ENCODE measurements at places on chromosomes 4 and X.
A peak's percentile ranks its signal among the peaks of the same experiment; 100 is the strongest.

GRCh38 chrX:103170216-103170615, 44.7 kb upstream of the BEX4 start:
- no peak for DNase-seq

DNA sequence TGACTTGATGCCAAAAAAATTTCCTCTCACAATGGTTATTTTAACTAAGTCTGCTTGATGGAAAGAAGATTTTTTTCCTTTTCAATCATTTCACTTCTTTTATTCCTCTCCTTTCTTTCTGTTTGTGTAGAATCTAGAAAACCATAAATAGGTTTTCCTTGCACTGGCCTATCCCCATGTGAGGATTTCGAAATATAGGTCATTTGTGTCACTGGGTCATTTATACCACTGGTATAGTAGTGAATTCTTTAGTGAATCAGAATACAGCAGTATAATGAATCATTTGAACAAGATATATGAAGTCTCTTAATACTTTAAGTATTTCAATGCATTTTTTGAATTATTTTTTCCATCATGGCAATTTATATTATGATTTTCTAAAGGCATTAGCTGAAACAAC, 26.6 kb downstream of the PCDH7 start:
- DNase-seq, result no peak

- no peak for DNase-seq
Measured at GRCh38 chr4:124974152-124974551, 261.6 kb upstream of the ANKRD50 start.

DNA sequence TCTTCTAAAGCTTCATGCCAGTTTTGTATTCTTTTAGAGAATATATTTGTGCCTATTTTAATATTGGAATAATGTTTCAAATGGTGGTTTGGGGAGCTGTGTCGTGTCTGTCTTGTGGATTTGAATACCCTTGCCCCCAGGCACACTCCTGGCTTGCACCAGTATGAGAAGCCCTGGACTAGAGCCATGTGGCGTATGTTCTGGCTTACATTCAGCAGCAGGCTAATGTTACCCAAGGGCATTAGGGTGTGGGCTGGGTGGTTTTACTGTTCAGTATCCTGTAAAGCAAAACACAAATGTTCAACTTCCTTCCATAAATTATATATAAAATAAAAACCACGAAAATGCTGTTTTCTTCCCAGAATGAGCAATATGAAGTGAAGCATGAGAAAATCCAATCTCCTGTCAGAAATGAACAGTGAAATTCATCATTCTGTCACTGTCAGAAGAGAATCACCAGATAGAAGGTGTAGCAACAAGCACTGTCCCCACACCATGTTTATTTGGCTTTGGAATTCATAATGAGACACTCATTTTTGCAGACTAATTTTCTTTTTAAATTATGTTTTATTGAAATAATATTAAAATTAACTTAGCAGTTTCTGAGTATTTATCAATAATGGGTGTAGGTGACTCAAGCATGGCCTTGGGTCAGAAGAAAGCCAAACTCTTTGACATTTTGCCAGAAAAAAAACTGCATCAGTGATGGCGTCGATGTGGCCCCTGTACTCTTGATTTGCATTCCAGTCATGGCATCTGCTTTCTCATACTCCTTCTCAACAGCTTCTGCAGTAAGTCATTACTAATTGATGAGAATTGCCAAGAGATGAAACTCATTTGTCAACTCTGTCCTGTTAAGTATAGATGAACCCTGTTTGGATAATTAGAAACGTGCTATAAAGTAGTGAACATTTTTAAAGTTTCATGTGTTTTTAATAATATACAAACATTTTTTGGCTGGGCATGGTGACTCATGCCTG, 43.8 kb downstream of the WWC2 start:
- peak; percentile 24 for DNase-seq

- DNase-seq, result no peak
Measured at GRCh38 chr4:167492007-167492406, 257.7 kb upstream of the SPOCK3 start.

DNA sequence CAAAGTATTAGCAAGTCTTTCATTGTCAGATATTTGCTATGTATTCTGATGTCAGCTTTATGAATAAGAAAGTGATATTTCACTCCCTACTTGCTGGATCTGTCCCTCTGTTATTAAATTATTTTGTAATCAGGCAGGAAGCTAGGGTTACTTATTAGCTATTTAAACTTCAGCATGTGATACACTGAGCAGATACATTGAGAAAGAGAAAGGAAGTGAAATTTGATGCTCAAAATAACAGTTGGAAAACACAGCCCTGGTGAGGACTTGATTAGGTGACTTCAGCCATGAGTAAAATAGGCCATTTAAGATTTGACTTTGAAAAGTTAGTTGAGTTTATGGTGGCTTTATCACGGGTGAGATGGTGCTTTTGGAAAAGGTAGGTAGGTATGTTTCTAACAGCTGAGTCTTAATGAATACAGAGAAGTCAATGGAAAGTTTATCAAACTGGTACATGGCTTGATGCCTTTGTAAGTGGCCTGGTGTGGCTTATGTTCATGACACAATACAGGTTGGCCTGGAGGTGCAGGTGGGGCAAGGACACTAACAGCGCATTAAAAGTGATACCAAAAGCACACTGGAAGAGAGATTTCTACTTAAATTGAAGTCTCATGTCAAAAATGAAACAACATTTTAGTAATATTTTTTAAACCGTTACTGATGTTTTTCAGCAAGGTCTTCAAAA, 321.2 kb upstream of the SPOCK3 start:
- no peak for DNase-seq

- no peak for DNase-seq
Measured at GRCh38 chr4:911221-911751, 20.8 kb downstream of the GAK start.

GRCh38 chr4:86508436-86508835, 85.7 kb upstream of the PTPN13 start:
- no peak for DNase-seq

DNA sequence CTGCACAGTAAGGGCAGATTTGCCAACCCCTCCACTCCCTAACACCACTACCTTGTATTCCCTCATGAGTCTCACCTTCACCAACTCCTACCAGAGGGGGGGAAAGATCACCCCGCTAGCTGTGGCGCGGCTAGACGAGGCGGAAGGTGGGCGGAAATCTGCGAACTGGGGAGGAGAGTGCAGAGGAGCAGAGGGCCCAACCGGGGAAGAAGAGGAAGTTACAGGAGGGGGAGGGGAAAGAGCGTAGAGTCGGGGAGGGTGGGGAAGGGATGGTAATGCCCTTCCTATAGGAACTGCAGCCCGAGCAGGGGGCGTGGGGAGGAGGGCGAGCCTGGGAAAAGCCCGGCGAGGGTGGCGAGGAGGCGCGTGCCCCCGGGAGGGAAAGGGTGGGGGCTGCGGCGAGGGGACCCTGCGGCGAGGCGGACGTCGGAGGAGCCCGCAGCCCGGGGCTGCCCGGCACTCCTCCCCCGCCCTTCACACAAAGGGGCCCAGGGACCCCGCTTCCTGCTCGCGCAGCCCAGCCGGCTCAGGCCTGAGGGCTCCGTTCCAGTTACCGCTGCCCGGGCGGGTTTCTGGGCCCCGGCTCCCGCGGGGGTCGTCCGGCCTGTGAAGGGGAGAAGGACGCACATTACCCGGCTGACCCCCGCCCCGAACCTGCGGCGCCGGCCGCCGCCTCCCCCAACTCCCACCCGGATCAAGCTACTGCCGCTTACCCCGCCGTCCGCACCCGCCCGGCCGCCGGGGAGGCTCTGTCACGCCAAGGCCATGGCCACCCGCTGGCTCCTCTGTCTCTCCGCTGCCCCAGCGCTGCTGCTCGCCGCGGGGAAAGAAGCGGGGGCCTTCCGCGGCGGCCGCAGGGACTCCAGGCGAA, 1.8 kb downstream of the RAP2C start:
- DNase-seq, result no peak

- DNase-seq, result no peak
Measured at GRCh38 chr4:55830716-55831115, 11.1 kb downstream of the EXOC1L start.

DNA sequence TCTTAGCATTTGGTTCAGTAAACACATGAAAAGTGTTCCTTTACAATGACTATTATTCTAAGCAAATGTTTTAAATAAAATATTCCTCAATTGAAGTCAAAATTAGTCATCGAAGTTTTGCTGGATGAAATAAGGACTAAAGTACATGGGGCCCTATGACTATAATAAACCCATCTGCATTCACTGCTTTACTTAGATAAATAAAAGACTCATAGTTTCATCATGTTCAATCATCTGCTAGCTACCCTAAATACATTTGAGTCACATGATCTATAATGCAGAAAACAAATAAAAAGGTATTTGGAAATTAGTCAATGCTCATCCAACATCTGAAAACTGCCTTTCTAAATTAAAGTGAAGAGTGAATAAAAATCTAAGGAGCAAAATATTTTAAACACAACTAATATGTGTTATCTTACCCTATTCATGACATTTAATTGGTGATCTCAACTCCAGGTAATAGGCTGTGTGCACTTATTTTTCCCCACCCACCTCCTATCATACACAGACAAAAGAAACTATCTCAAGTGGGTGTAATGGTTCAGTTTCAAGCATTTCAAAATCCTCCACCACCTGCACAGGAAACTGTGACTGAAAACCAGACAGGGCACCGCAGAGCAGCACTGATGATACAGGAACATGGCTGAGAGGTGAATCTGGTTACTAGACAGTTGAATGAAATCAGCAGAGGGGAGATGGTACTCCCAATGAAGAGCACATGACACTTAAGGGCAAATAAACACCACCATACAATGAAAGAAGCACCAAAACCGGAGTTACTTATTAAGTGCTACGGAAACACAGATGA, 78.6 kb downstream of the CAMK2D start:
- no peak for DNase-seq

DNA sequence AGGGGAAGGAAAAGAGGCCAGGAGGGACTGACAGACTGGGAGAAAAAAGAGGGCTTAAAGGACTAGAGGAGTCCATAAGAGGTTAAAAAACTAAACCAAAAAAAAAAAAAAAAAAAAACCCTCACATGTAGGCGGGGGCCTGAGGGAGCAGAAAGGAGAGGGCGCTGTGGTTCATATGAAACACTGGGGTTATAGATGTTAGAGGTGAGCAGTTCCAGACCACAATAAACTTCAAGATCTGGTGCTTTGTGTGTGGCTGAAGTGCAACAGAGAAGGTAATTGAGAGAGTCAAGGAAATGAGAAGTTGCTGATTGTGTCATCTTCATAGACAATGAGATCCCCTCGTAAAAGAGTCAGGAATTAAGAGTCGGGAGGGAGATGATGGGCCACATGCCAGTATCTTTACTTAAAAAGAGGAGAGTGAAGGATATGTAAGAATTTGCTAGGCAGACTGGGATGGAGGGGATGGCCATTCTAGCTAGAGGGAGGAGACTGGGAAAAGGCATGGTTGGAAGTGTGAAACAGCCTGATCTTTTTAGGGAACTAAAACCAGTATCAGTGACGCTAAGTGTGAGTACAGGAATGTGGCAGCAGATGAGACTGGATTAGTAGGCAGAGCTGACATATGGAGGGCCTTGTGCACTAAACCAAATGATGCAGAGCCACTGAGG, 18.4 kb upstream of the OGT start:
- no peak for DNase-seq

GRCh38 chr4:13701937-13702446, 74.5 kb upstream of the BOD1L1 start:
- DNase-seq, result no peak

DNA sequence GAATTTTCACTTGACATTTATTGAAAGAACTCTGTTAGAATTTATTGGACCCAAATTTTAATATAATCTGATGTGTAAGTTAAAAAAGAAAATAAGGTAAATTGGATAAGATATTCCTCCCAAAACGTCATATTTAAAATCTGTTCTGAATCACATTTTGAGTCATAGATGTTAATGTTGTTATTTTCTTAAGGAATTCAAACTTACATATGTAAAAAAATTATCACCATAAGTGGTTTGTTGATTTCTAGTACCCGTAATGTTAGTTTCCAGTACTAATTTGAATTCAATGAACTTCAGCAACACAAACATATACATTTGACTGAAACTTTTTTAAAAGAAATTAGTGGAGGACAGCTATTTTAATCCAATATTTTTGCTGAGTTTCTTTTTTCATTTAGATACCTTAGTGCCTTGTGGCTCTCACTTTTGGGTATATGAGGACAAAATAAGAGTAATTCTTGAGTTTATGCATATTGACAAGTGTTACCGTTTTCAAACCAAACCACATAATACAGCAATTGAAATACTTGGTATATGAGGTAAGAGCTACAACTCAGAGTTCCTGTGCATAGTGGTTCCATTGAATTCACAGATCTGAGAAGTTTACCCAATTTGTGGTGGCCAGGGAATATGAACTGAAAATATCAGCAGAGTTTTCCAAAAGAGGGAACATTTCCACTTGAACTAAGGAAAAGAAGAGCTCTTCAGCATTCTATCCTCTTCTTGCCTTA, 71.8 kb downstream of the C4orf46 start:
- no peak for DNase-seq

DNA sequence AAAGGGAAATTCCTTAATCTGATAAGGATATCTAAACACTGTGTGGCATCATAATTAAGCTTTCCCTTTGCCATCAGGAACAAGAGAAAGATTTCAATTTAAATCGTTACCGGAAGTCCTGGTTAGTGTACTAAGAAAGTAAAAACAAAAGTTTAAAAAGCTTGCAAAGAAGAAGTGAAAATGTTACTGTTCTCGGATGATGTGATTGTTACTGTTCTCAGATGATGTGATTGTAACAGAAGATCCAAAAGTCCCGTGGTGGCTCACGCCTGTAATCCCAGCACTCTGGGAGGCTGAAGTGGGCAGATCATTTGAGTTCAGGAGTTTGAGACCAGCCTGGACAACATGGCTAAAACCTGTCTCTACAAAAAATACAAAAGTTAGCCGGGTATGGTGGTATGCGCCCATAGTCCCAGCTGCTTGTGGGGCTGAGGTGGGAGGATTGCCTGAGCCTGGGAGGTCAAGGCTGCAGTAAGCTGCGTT, 62.5 kb downstream of the RGS12 start:
- no peak for DNase-seq

GRCh38 chr4:127291316-127291715, 341.4 kb upstream of the INTU start:
- DNase-seq, result no peak

DNA sequence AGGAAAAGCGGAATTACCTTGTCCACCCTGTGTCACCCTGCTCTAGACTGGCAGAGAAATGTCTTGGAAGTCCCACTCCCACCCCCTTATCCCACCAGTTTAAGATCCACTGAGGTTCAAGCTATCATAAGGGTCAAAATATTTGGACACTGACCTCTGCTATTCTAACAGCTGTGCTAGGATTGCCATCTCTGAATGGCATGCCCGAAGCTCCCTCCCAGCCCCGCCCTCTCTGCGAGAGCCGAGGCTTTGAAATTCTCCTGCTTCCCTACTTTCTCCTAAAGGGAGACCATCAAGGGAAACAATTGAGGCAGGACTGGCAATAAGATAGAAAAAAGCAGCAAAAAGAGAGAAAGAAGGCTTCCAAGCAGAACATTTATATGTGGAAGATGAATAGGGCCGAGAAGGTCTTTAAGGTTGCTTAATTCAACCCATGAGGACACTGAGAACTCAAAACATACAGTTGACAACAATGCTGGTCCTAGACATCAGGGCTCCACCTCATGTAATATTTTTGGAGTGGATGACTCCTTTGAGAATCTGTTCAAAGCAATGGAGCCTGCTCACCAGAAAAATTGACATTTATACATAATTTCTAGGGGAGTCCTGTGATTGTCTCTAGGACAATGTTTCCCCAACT, 338.7 kb upstream of the F9 start:
- no peak for DNase-seq
